ENCODE measurements at places on chromosomes 16 and 17. TPM values are rescaled to one million over a fixed set of nuclear protein-coding genes. Genes with fewer than 3 reads are reported as not detected.
A peak's percentile ranks its signal among the peaks of the same experiment; 100 is the strongest.

DNA sequence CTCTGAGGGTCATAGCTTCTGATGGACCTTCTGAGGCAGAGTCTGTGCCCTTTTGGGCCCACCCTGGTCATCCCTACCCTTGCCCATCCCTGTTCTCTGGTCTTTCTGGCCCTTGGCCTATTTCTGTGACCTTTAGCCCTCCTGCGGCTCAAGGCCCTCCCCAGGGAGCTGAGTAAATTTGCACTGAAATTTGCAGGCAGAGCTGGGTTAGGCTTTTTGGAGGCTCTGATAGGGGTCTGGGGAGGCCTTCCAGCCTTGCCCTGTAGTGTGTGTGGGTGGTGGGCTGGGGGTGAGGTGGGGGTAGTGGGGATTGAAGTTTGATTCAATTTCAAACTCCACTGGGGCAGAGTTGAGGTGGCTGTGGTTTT, 17.8 kb downstream of the RARA start:
- DNase-seq = no peak

- DNase-seq = no peak
Observed at GRCh38 chr17:6797718-6798351, 21.8 kb downstream of the FBXO39 start.

DNA sequence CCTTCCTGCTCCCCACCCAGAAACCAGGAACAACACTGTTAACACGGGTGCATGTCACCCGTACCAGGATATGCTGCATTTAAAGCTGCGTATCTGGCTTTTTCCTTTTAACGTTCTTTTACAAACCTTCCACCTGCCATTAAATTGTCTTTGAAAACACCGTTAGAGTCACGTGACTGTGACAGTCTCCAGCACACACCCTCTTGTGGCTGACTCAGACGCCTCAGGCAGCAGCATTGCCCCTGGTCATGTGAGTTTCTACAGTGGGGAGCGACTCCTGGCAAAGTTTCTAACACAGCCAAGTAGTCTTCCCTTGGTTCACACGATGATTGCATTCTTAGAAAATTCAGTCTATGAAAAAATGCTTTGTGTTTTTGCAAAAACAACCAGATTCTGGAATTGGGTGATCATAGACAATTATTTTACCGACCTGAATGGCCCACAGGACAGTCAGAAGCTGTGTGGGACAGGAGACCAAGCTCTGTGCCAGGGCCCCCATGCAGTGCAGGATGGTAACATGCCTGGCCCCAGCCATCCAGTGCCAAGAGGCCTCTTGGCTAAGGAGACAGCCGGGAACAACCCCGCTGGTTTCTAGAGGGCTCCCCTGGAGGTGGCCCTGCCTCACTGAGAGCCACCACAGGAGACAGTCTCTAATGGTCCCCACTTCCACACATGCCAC, 199.1 kb downstream of the KATNIP start:
- DNase-seq = peak; percentile 78

Gene FOXF1
- 2.1 TPM for total RNA-seq

- no peak for DNase-seq
Observed at GRCh38 chr17:64947152-64947551, 27.9 kb upstream of the LRRC37A3 start.

- DNase-seq = no peak
Observed at GRCh38 chr16:62041401-62041800, 5.2 kb upstream of the CDH8 start.

Gene CASKIN1
- not detected for total RNA-seq

Gene HYDIN
- 2.5 TPM for total RNA-seq

- DNase-seq = peak; percentile 91
Observed at GRCh38 chr17:72592242-72592966, 471.6 kb downstream of the SOX9 start.

- DNase-seq = no peak
Observed at GRCh38 chr16:19525385-19525723, 1.6 kb downstream of the CCP110 start.

Gene GRAP
- not detected for total RNA-seq

DNA sequence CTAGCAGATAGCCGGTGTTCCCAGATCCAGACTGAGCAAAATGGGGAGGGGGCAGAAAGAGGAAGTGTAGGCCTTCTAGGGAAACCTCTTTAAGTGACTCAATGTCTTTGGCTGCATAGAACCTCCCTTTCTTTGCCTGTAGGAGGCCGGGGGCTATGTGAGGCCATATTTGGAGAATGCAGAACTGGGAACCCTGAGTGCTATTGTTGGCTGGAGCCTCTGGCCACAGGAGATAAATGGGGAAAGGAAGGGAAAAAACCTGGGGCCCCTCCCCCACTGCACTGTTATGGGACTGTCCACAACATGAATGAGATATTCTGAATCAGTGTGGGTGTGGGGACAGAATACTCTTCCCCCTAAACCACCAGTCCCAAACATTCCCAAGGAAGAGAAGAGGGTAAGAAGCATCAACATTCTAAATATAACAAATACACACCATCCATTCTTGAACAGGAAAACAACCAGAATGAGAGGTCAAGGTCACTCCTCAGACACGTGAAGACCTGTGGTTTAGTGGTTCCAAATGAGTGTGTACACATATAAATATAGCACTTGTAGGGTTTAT, 2.4 kb downstream of the VPS25 start:
- peak; percentile 88 for DNase-seq

GRCh38 chr17:42210046-42210445, 15.8 kb upstream of the GHDC start:
- DNase-seq = no peak

- DNase-seq = no peak
Observed at GRCh38 chr17:78774453-78774852, 7.6 kb downstream of the CYTH1 start.

- DNase-seq = no peak
Observed at GRCh38 chr16:57477531-57478202, 8.6 kb downstream of the DOK4 start.

DNA sequence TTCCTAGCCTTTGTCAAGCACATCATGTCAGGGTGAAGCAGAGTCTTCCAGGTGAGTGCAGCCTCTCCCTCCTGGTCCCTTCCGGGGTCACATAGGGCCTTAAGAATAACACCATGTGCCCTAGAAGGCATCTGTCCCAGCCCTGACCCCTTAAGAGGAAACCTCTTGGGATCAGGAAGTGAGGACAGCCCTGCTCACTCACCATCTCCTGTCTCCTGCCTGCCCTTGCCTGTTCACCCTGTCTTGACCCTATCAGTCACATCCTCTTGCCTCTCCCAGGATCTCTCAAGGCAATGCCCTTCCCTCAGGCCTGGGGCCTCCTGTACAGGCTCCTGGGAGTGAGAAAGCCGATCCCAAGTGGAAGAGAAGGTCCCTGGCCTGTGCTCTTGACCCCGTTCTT, 13.9 kb downstream of the MYL4 start:
- no peak for DNase-seq

Measured in Daoy (cell line).